ENCODE measurements at places on chromosomes 5 and 9. TPM values are rescaled to one million over a fixed set of nuclear protein-coding genes. Genes with fewer than 3 reads are reported as not detected.

The PCDHAC2 gene
- not detected for total RNA-seq

DNA sequence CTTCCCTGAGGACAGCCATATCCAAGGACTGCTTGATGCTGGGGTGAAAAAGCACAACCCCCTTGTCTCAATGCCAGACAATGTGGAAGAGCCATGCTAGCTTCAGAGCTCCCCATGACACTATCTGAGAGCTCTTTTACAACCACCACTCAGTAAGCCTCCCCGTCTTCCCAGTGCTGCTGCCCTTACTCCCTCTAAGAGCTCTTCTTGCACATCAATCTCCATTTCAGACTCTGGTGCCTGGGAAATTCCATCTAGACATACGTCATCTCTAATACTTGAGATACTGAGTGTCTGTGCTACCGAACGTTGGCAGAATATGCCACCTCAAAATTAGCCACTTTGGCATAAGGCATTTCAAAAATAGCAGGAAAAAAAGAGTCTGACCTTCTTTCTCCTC is 94.5 kb downstream of the EDIL3 start:
- peak; percentile 41 for DNase-seq

The PRELID2 gene
- total RNA-seq, result 35.4 TPM

DNA sequence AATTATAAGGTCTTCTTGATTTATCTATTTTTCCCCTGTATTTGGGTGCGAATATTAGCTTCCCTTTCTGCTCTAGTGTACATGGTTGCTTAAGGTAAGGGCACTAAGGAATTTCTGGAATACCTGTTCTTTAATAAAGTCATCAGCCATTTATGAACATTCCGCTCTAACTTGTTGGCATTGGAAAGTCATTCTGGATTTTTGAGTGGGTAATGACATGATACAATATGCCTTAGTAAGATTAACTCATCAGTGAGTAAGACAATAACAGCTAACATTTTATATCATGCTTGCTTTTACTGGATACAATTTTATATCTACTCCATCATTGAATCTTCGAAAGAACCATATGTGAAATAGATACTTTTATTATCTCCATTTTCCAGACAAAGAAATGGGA is 196.1 kb downstream of the ARRDC3 start:
- no peak for DNase-seq

- DNase-seq, result no peak
Observed at GRCh38 chr9:105419816-105420597, 27.8 kb upstream of the FSD1L start.

DNA sequence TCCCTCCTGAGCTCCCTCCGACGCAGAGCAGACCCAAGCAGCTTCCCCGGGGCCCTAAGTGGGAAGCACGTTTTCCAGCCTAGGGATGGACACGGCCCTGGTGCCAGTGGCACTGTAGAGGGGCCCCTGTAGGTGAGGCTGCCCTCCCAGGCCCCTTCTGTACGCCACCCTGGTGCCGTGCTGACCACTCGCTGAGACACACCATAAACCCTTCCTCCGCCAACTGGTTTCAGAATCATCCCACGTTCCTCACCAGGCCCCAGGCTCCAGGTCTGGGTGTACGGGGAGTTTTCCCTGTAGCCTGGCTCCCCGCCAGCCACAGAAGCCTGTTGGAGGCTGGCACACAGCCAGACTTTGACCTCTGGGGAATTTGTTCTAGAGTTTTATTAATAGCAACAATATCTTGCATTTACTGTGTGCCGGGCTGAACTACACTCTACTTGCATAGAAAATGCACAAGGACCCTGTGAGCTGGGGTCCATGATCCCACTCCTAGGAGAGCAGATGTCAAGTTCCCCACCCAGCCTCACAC is 18.2 kb upstream of the WDR38 start:
- DNase-seq, result peak; percentile 89

GRCh38 chr5:77369566-77369965 is 122.5 kb downstream of the WDR41 start:
- DNase-seq, result no peak

All from fibroblast of the aortic adventitia (primary cell).